ENCODE measurements at places on chromosomes 7 and 10.
A peak's percentile ranks its signal among the peaks of the same experiment; 100 is the strongest.

GRCh38 chr7:16071246-16071857 lies 350.0 kb downstream of the CRPPA start:
- DNase-seq, result peak; percentile 14

DNA sequence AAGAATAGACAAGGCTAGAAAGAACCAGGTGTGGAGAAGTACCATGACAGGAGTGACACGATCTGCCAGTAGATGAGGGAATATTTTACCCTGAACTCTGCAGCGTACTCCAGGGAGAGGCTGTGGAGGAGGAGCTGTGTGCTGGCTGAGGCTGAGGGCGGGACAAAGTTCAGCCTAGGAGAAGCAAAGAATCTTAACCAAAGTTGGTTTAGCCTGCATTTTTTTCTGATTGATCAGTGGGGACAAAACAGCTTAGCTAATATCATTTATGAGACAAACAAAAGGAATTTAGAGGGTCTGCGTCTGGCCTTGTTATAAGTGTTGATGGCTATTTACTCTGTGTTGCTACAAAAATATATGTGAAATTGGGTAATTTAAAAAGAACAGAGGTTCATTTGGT lies 5.2 kb upstream of the NPSR1 start:
- DNase-seq, result no peak

DNA sequence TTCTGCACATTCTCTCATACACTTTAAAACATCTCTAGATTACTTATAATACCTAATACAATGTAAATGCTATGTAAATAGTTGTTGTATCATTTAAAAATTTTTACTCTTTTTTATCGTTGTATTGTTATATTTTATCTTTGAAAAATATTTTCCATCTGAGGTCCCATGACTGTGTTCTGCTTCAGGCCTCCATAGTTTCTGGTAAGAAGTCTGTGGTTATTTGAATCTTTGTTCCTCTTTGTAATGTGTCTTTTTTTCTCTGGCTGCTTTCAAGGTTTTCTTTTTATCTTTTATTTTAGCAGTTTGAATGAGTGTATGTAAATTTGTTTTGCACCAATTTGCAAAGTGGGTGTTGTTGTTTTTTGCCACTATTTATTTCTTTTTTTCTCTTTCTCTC lies 263.1 kb downstream of the RPS24 start:
- DNase-seq, result no peak

GRCh38 chr7:139345042-139345441 lies 3.9 kb downstream of the FMC1 start:
- no peak for DNase-seq

- no peak for DNase-seq
Measured at GRCh38 chr7:144827621-144828020, 8.2 kb downstream of the TPK1 start.

DNA sequence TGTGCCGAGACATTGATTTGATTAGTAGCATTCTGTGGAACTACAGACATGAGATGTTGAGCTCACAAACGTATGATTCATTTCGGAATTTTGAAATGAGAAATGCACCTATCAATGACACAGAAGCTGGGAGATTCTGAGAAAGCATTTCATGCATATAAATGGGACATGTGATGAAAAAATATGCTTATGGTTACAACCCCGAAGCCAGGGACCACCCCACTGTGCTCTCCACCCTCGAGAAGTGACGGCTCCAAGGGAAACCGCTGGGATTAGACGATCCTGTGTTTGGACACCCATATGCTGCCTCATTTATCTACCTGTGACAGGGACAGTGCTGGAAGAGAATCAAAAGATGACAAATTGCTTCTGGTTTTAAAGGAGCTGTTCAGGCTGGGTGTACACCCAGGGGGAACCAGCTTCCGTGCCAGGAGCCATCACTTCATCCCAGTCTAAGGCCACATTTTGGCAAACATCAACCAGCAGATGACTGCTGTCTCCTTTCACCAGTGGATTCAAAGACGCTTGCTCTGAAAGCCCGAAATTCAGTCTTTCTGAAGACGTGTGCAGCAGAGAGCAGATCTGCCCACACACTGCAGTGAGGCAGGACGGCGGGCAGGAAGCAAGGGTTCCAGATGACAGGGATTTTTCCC lies 109.9 kb downstream of the ATXN7L1 start:
- DNase-seq, result peak; percentile 22

GRCh38 chr7:78578686-78579085 lies 780.1 kb downstream of the PHTF2 start:
- DNase-seq, result no peak

DNA sequence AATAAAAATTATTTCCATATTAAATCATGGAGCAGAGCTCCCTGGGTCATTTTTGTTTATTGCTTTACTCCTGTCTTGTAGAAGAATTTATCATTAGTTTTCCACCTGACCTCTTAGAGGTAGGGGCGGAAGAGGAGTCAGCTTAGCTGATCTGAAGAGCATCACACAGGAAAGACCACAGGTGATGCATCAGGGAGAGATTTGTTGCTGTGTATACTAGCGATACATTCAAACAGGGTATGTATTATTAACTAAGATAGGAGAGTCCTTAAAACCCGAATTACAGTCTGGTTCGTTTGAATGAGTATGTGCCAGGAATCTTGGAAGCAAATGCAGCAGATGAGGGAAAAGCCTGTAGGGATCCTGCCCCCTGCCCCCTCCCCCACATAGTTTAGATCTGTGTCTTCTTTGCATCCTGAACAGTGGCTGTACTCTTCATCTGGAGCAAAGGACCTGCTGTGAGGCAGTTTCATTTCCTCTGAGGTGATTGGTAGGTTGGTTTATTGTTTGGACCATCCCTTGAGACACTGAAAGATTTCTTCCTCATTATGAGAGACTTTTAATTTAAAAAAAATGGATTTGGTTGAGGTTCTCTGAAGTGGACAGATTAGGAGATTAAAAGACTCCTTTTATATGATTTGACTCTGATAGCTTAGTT lies 177.0 kb downstream of the SND1 start:
- DNase-seq, result peak; percentile 31

- no peak for DNase-seq
Measured at GRCh38 chr10:101282947-101283346, 53.7 kb upstream of the LBX1 start.

GRCh38 chr7:126140858-126141466 lies 1111.8 kb downstream of the GRM8 start:
- DNase-seq, result no peak

- no peak for DNase-seq
Measured at GRCh38 chr10:7045891-7046599, 364.8 kb downstream of the SFMBT2 start.

DNA sequence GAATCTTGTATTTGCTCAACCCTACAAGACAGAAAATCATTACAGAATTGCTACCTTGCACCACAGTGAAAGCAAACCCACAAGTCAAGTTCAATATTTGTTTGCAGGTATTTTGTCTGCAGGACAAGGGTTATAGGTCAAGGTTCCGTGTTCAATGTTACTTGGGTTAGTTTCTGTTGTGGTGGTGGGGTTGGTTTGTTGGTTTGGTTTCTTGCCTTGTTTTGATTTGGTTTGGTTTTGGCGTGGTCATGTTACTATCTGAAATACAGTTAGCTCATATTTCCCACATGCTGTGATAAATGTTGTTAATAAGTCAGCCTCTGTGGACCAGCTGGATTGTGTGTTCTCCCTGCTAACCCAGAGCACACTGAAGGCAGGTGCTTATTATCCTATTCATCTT lies 75.6 kb upstream of the INSIG1 start:
- DNase-seq, result no peak

DNA sequence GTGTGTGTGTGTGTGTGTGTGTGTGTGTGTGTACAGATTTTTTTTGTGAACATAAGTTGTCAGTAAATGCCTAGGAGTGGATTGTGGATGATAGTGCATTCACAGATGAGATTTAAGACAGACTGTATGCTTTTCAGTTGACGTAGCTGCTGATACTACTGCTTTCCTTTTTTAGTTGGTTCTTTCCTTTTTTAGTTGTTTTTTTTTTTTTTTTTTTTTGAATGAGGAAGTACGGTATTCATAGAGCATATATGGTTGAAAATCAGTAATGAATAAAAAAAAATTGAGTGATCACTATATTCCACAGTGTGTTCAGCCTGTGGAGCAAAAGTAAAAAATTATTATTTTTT lies 80.5 kb downstream of the RBM33 start:
- DNase-seq, result no peak

GRCh38 chr7:21504021-21504420 lies 38.8 kb upstream of the DNAH11 start:
- no peak for DNase-seq

DNA sequence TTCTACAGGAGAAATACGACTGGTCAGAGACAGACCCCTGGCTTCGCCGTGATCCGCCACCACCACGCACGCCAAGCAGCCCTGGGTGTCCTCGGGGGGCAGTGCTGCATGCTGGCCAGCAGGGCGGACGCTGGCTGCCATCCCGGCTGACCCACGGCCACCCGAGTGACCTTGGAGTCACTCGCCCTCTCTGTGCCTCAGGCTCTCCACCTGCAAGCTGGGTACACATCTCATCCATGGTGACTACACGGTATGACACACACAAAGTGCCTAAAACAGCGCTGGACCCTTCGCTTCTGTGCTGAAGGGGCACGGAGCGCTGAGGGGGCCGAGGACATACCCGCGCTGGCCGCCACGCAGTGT lies 62.0 kb upstream of the RNF32 start:
- no peak for DNase-seq

- peak; percentile 50 for DNase-seq
Measured at GRCh38 chr7:39609113-39609934, 14.0 kb upstream of the RALA start.

GRCh38 chr7:151880688-151881087 lies 3.8 kb upstream of the PRKAG2 start:
- no peak for DNase-seq

DNA sequence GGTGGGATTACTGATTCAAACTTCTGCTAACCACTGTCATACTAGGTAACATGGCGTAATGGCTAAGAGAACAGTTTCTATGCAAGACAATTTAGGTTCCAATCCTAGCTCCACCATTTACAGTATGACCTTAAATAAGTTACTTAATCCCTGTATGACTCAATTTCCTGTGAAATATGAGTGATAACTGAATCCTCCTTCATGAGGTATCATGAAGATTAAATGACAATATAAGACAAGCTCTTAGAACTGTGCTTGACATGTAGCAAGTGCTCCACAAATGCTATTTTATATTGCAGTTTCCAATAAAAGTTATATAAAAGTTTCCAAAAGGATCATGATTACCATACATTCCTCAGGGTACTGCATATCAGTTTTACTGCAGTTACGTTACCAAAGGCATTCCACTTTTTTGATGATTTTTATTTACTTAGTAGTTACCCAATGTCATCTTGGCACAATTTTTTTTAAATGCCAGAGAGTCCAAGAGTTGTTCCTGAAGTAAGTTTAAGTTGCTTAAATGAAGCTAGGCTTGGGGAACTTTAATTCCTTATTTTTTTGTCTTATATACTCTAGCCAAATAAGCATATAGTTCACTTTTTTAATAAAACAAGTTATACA lies 7.1 kb downstream of the DOCK4 start:
- no peak for DNase-seq

DNA sequence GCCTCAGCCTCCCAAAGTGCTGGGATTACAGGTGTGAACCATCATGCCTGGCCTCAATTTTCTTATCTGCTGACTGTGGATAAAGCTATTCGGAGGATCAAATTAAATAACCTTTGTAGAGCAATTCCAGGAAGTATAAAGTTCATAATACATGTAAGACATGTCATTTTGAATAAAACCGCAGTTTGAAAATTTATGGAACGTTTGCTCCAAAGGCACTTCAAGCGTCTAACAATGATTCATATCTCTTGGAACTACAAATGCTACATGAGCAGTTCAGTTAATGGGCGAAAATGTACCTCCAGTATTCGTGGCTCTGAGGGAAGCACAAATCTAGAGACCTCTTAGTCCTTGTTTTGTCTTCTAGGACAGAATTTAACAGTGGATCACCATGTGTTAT lies 190.3 kb downstream of the GALNT17 start:
- DNase-seq, result no peak

GRCh38 chr7:92808635-92809034 lies 27.7 kb downstream of the CDK6 start:
- no peak for DNase-seq

DNA sequence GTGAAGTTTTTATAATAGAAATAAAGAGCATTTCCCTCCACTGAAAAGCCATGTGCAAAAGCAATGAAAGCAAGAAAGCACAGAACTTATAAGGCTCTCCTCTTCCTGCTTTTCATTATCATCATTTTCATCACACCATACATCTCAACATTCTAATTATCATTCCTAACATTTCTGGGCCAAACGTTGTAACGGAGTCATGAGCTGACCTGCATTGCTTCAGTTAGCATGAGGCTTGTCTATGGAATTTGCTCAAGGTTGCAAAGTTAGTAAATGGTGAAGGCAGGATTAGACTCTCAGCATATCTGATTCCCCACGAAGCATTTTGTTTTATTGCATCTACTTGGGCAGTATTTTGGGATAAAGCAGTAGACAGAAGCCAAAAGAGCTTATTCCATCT lies 11.4 kb downstream of the SCIN start:
- no peak for DNase-seq

- no peak for DNase-seq
Measured at GRCh38 chr10:97518301-97519043, 19.7 kb downstream of the UBTD1 start.

DNA sequence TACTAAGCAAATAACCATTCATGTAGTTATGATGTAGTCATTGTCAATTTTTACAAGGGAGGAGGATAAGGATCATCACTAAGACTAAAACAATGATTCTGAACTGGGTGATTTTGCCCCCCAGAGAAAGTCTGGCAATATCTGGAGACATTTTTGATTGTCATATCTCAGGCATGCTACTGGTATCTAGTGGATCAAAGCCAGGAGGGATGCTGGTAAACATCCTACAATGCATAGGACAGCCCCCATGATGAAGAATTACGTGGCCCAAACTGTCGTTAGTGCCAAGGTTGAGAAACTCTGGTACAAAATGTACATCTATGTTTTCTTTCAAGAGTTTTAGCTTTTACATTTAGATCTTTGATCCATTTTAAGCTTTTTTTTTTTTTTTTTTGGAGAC lies 57.3 kb downstream of the GBF1 start:
- no peak for DNase-seq

- no peak for DNase-seq
Measured at GRCh38 chr7:12490107-12490688, 80.3 kb upstream of the SCIN start.

- no peak for DNase-seq
Measured at GRCh38 chr10:107159871-107160270, 4.6 kb downstream of the SORCS1 start.

DNA sequence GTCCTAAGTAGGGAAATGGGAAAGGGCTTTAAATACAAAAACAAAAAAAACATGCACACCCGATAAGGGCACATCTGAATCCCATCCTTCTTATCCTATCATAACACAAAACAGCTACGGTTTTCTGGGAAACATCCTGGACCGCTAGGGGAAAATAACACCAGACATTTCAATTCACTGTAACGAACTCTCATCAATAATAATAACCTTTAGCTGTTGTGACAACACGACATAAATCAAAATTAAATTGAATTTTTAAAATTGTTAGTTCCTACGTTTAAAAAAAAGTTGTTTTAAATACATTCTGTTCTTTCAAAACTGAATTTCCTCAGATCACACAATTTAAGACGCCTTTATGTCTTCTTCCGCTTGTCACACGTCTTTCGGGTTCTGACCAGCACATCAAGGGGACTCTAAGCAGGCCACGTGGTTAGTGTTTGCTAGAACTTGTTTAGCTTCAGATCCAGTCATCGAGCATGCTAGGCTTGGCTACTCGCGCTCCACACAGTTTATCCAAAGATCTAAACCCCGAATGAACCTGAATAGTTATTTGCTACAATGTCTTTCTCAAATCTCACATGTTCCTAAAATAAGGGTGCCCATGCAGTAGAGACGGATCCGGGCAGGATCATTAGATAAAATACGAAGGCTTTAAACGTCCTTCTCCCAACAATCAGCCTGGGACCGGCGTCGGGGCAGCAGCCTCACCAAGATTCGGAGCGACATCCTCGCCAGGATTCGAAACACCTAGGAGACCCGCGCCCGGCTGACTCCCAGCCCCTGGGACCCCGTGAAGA lies 839 bp downstream of the IKZF5 start:
- DNase-seq, result peak; percentile 61
